ENCODE measurements at places on chromosomes 5 and 9. TPM values are rescaled to one million over a fixed set of nuclear protein-coding genes. Genes with fewer than 3 reads are reported as not detected.

GRCh38 chr5:76450054-76450453, 47.0 kb downstream of the IQGAP2 start:
- DNase-seq, result no peak

Gene CCDC192
- total RNA-seq, result not detected

DNA sequence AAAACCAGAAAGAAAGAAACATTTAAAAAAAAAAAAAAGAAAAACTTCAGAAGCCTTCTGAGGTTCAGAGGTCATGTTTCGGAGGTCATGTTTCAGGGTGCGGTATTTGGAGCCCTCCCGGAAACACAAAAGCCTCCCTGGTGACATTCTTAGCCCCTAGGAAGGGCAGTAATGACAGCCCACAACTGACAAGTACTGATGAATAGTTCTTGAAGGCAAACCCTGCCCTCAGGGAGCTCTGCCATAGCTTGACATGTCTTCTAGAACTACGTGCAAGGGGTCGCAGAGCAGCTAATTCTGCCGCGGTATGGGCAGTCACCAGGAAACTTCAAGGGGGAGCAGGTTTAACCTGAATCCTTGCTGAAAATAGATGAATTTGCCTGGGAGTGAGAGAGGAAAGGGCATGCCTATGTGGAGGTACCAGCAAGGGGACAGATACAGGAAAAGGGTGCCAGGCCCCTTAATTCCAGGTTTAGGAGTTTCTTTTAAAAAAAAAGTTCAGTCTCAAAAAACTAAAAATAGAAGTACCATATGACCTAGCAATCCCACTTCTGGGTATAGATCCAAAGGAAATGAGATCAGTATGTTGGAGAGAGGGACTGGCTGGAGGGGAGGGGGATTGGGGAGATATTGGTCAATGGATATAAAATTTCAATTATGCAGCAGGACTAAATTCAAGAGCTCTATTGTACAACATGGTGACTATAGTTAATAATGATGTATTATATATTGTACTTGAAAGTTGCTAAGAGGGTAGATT, 98.4 kb downstream of the C9orf152 start:
- no peak for DNase-seq

DNA sequence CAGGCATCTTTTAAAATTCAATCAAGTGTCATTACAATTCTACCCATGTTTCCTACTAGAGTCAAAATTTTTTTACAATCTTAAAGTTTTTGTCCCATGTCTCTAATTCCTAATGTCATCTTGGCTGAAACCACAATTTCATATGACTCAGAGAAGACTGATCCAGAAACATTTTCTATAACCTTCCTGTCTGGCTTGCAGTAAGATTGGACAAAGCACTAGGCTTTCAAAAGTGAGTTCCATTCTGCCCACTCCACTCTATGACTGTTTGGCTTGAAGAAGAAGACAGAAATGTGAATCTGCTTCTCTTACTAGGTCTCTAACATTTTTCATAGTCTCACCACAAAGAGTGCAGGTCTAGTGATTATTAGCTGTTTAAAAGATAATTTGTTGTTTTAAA, 88.8 kb downstream of the NR3C1 start:
- no peak for DNase-seq

Gene WNT8A
- not detected for total RNA-seq

DNA sequence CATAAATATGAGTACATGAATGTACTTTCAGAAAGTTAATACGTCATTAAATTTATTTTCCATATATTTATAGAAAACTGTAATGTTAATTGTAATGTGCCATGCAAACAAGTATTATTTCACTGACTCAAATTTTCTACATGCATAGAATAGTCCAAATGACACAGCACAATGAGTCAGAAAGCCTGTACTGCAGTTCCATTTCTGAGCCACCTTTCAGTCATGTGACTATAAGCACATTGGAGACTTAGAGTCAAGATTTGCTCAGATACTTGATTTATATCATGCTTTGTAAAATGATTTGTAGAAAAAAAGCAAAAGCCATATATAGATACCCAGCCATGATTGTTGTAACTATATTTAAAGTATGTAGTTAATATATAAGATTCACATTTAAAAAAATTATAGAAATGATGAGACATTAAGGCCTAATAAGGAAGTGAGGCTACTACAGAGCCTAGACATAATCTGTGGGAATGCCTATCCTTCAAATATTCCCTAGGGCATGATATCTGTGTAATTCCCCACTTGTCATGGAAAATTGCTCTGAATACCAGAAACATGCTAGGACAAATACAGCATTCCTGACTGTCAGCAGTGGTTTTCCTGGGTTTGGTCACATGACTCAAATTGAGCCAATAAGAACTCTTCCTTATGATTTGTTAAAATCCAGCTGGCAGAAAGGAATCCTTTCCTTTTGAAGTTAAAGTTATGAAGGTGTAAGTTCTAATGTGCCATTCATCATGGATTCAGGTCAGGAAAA, 50.0 kb downstream of the PTPRD start:
- DNase-seq, result no peak

Data from activated naive CD8-positive, alpha-beta T cell treated with anti-CD3 and anti-CD28 coated beads, Interleukin-2, amount 10 ng/mL, durations not matched to agents 7 days and 5 days (primary cell).